DMS79 (cell line): ENCODE measurements at places on chromosomes 12 and 14.

- DNase-seq = no peak
Measured at GRCh38 chr12:42216737-42217136, 21.3 kb downstream of the YAF2 start.

DNA sequence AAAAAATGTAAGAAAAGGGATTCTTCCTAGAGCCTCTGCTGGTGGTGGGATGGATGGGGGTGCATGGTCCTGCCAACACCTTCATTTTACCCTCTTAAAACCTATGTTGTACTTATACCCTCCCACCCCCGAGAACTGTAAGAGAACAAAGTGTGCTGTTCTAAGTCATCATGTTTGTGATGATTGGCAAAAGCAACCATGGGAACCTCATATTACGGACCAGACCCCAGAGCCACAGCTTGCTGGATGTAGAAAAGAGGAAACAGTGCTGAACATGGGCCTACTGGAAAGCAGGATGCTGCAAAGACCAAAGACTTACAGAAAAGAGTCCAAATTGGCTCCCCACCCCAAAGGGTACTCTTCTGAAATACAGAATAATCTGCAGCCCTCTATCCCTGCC is 311.2 kb downstream of the DUSP6 start:
- no peak for DNase-seq

DNA sequence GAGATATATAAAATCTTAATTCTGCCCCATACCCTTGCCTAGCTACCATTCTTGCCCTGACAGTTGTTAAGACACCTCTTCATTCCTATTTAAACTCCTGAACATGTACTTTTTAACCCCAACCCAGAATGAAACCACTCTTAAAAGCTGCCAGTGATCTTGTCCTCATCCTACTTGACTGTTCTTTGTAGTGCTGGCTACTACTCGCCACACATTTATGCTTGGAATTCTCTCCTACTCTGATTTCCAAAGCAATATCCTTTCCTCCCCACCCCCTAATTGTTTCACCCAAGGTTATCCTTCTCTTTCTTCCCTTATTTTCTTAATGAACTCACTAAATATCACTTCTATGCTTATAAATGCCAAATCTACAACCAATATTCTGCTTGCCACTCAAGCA is 4.1 kb downstream of the NFYB start:
- DNase-seq = no peak

DNA sequence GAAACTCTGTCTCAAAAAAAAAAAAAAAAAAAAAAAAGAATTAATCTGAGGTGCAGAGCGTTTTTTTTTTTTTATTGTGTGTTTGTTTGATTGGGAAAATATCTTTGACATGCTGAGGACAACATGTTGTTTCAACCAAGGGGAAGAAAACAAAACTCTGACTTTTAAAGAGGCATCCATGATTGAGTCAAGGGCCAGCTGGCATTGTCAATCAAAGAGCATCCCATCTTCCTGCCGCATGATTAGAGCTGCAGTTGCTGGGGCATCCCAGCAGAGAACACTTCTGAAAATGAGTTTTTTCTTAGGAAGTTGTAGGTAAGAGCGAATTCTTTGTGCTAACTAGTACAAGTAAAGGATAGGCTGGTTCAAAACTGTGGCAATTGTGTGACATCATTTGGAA is 200.9 kb upstream of the DAAM1 start:
- no peak for DNase-seq

- no peak for DNase-seq
Measured at GRCh38 chr12:47813511-47814196, 6.0 kb downstream of the HDAC7 start.

- no peak for DNase-seq
Measured at GRCh38 chr14:105199093-105199492, 18.0 kb upstream of the NUDT14 start.

- no peak for DNase-seq
Measured at GRCh38 chr12:4107436-4107878, 166.1 kb upstream of the CCND2 start.

GRCh38 chr12:9163392-9163791 is 44.8 kb downstream of the PZP start:
- no peak for DNase-seq

DNA sequence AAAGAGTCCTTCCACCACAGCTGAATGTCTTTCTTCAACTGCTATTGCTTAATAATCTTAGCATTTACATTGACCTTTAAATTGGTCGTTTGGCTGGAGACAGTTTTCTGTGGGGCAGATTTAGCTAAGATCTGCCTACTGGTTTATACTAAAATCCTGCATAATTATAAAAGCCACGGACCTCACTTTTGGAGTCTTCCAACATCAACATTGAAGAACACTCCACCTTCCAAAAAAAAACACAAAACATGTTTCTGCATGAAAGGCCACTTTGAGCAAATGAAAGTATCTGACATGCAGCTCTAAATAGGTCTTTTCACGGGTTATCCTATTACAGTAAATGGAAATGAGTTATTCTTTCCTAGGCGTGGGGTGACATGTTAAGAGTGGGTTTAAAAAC is 57.0 kb upstream of the KRR1 start:
- no peak for DNase-seq

GRCh38 chr12:47885012-47885501 is 19.7 kb downstream of the VDR start:
- no peak for DNase-seq

- no peak for DNase-seq
Measured at GRCh38 chr14:105533391-105533790, 7.0 kb downstream of the TMEM121 start.

DNA sequence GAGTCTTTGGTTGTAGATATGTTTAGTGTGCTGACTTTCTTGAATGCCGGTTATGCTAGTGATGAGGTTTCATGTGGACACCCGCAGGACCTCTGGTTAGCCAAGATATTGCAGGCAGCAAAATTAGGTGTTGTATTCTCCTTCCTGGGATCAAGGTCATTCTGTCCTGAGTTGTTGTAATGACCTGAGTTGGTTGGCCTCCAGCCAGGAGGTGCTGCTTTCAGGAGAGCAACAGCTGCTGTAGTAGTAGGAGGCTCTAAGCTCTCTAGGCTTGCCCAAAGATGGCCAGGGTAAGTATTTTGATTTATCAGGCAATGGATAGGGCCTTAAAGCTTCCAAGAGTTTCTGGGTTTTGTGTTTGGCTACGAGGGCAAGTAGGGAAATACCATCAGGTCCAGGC is 56.0 kb upstream of the BDKRB2 start:
- DNase-seq = no peak

- no peak for DNase-seq
Measured at GRCh38 chr14:52043690-52044089, 25.2 kb downstream of the NID2 start.

DNA sequence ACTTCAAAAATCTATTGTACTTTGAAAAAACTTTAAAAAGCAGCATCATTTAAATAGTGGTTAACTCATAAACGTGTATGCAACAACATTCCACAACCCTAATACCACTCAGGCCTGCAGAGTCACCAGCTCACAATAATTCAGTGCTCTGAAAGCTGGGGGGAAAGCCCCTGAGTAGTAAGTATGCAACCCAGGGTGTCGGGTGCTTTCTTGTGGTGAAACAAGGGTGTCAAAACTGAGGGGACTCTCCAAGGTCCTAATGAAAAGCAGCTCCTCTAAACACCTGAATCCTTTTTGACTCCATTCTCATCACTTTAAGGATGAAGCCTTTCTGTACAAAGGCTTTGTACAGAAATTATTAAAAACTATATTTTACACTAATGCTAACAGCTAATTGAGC is 33.7 kb downstream of the FGFR1OP2 start:
- no peak for DNase-seq

GRCh38 chr12:47992776-47993175 is 11.5 kb downstream of the COL2A1 start:
- no peak for DNase-seq

- no peak for DNase-seq
Measured at GRCh38 chr12:47739979-47740378, 14.7 kb upstream of the ENDOU start.

GRCh38 chr14:67564236-67564635 is 31.1 kb downstream of the PLEKHH1 start:
- DNase-seq = peak; percentile 95

GRCh38 chr12:111443586-111443985 is 37.9 kb downstream of the SH2B3 start:
- DNase-seq = no peak

GRCh38 chr12:6770094-6770493 is 2.2 kb upstream of the LAG3 start:
- no peak for DNase-seq

DNA sequence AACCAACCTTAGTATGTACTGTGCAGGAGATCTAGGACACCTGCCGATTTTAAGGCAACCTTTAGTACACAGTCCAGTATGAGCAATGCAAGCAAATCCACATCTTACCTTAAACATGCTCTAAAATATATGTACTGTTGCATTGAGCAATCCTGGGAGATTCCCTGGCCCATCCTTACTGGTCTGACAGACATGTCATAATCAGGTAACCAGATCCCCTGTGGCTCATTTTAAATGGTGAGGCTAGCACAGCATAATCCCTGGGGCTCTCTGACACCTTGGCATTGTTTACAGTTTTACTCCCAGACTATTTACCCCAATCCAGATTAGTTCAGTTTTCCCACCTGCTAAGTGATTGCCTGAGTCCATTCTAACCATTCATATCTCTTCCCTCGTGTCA is 15.1 kb downstream of the BMAL2 start:
- DNase-seq = no peak

DNA sequence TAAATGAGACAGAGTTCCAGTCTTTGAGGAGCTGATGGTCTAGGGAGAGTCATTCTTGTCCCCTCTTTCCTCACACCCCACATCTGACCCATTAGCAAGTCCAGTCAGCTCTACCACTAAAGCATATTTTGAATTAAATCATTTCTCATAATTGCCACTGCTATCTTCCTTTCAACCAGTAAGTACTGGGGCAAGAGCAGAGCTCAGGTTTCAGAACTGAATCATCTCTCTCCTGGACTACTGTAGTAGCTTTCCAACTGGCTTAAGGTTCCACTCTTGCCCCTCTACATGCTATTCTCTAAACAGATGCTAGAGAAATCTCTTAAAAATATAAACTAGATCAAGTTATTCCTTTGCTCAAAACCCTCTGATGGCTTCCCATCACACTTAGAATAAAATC is 218.3 kb downstream of the TTC6 start:
- DNase-seq = no peak

DNA sequence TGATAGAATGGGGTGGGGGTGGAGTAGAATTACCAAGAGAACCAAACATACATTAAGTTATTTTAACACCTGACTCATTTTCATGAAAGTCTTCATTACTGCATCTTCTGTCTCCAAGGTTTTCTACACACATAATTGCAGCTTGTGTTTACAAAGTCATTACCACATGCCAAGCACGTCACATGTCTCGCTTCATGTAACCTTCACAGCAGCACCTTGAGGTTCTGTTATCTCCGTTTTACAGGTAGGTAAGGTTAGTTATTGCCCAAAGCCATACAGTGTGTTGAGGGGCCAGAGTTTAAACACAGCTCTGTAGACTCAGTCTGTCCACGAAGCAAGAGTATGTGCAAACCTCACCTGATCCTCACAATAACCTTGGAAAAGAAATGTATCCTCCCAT is 64.3 kb upstream of the RBM19 start:
- no peak for DNase-seq

DNA sequence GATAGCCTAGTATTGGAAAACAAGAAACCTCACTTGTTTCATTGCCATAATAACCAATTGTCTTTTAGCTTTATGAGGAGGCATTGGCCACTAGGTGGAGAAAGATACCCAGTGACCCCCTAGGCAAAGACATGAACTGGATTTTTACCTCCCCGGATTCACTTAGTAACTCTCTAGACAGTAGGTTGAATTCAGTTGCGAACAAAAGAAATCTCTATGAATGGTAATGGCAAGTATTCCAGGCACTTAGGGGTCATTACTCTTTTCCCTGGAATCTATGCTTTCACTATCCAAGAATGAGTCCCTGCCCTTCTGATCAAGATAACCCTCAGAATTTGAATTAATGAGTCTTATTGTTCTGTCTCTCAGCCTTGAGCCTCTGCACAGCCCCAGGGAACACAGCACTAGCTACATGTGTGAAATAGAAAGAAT is 29.5 kb upstream of the RHOJ start:
- DNase-seq = peak; percentile 42

DNA sequence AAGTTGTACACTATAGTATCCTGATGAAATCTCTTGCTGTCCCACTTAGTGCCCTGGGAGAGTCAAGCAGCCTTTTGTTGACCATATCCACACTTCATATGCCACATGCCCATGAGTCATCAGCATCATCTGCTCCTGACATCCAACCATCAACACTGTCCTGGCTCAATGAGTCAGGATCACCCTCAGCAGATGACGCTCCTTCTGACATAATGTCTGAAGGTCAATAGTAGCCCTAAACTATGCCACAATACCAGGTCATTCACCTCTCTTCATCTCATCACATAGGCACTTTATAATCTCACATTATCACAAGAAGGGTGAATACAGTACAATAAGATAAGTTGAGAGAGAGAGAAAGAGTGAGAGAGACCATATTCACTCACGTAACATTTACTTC is 369.0 kb upstream of the FAR2 start:
- DNase-seq = no peak

DNA sequence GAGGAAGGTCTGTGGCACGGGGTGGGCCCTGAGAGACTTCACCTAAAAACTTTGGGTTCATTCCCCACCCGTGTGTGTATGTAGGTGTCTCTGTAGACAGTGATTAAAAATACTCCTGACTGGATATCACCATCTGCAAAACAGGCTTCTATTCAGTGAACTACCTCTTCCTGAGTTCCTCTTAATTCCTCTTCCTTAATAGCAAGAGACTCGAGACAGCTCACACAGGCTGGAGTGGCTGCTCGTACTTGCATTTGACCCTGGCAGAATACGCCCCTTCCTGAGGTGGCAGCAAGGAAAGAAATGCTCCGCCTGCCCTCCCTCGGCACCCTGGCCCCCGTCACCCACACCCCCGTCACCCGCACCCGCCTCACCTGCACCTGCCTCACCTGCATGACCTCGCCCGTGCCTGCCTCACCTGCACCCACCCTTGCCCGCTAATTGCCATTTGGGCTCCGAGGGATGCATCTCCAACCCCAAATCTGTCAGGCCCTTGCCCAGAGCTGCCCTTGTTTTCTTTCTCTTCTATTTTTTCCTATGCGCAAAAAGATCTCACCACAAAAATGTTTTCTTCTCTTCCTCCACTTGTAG is 90.0 kb downstream of the FBXL14 start:
- DNase-seq = no peak

DNA sequence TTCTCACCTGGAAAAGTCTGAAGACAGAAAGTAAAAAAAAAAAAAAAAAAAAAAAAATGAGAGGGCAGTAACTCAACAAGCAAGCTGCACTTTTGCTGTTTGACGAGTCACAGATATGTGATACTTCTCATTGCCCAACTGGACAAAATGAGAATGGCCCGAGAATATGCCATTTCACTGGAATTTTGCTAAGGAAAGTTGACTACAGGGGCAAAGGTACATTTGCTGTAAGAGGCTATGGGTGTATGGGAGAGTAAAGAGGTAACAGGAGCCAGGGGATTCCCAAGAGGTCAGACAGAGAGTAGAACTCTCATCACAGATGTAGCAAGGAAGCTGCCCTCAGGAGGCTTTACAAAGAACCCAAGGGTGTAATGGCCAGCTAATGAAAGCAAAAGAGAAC is 22.9 kb downstream of the KIF21A start:
- DNase-seq = no peak

- DNase-seq = no peak
Measured at GRCh38 chr14:105119408-105120025, 49.1 kb downstream of the JAG2 start.

- DNase-seq = no peak
Measured at GRCh38 chr14:32726516-32726915, 212.2 kb upstream of the NPAS3 start.

- DNase-seq = no peak
Measured at GRCh38 chr14:104395276-104395675, 184.3 kb upstream of the C14orf180 start.

- no peak for DNase-seq
Measured at GRCh38 chr12:34400986-34401658, 378.8 kb downstream of the ALG10 start.
